NCI-H1930 (cell line): ENCODE measurements at places on chromosomes 5 and 9.

DNA sequence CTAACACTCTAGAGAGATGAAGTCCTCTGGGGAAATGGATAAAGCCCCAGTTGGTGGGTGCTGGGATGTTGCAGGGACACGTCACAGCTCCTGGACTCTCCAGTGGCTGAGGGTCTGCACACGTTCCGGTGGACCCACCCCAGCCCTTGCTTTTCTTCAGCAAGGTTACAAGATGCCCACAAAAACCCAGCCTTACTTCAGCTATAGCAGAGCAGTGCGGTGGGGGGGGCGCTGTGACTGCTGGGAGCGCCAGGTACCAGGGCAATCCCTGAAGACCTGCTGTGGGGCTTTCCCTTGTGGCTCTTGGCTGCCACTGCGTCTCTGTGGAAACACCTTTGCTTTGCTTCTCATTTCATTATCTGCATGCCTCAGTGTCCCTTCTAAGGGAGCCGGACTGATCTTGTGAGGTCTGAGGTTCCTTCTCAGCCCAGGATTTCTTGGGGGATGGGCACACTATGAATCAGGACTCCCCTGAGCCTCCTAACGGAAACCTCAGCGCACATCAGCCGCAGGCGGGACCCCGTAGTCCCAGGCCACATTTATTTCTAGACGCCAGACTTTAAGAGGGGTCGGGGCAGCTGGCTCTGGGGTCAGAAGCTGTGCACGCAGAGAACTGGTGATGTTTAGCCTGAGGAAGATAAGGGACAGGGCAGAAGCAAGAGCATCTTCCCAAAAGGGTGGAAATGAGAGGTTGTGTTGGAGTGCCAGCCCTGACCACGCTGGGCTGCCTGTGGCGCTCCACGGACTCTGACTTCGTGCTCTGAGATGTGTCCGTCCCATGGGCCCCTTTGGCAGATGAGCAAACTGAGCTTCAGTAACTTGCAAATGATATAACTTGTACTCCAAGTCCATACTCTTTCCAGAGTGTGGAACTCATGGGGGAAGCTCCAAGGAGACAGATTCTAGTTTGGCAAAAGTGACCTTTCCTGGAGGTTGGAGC is 106.8 kb downstream of the WNK2 start:
- no peak for DNase-seq

DNA sequence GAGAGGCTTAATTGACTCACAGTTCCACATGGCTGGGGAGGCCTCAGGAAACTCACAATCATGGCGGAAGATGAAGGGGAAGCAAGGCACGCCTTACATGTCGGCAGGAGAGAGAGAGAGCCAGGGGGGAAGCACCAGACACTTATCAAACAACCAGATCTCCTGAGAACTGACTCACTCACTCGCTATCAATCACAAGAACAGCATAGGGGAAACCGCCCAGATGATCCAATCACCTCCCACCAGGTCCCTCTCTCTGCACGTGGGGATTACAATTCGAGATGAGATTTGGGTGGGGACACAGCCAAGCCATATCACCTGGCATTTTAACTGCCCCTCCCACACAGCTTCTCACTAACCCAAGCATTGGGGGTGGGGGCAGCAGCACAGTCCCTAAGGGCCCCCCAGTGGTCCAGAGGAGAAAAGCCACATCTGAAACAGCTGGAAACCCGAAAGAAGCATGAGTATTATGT is 76.1 kb upstream of the ASS1 start:
- DNase-seq = no peak

DNA sequence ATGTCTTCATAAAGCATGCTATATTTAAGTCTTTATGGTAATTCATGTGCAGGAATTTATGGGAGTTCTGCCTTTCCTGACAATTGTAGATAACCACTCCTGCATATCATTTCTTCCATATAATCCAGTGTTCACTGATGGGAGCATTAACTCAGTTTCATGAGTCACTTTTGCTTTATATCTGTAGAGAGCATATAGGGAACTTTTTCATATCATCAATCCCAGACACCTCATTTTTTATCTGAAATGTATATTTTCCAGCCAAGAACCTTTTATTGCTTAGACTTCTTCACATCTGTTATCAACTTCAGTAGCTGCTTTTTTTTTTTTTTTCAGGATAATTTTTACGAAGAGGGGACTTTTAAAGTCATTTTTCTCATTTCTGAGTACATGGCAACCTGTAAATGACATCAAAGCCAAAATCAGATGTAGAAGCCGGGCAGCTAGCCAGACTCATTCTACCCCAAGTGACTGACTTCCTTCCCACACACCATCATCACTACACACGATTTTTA is 41.1 kb downstream of the NFX1 start:
- no peak for DNase-seq

DNA sequence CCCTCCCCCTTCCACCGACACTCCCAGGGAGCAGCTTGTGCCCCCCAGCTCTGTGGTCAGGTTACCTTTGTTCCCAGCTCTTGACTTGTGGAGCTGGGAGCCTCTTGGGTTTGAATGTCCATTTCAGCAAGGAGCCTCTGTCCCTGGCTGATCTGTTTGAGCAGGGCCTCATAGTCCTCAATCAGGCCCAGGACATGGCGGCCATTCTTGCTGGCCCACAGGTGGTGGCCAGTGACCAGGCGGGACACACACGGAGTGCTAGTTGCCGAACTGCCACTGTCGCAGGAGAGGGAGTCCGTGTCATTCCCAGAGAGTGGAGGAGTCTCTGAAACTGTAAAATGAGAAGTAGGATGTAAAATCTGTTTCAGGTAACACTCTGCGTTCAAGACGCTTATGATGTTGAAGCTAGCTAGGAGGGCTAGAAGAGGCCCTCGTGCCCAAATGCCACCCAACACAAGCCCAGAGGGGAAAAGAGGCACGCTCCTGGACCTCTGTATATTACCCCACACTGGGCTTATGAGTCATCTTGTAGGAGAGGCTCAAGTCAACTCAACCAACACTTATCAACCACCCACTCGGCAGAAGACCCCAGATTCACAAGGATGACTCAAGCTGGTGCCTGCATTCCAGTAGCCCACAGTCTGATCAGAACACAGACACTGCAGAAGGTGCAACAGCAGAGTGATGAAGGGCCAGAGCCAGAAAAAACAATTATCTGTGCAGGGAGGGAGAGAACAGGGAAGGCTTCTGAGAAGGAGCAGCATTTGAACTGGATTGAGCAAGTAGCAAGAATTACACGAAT is 177.0 kb downstream of the CDK5RAP2 start:
- no peak for DNase-seq

GRCh38 chr5:37283214-37283820 is 34.1 kb upstream of the CPLANE1 start:
- no peak for DNase-seq
